Stimulated activated CD4-positive, alpha-beta T cell treated with anti-CD3 and anti-CD28 coated beads, Interleukin-15, amount 100 ng/mL, for 24 hours (primary cell): ENCODE measurements at places on chromosomes 1 and 21.

DNA sequence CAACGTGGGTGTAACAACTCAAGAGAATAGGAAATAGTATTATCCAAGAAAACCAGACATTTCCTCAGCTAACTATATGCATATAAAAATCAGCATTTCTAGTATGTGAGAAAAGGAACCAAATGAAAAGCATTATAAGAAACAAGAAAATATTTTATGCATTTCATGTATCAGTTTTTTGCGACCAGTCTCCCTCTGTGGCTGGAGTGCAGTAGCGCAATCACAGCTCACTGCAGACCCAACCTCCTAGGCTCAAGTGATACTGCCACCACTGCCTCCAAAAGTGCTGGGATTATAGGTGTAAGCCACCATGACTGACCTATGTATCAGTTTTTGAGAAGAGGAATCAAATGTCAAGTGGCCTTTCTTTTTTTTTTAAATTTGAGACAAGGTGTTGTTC lies 31.0 kb downstream of the SLC16A1 start:
- no peak for DNase-seq

- DNase-seq, result peak; percentile 7
Measured at GRCh38 chr1:204075139-204075521, 2.2 kb downstream of the SOX13 start.

DNA sequence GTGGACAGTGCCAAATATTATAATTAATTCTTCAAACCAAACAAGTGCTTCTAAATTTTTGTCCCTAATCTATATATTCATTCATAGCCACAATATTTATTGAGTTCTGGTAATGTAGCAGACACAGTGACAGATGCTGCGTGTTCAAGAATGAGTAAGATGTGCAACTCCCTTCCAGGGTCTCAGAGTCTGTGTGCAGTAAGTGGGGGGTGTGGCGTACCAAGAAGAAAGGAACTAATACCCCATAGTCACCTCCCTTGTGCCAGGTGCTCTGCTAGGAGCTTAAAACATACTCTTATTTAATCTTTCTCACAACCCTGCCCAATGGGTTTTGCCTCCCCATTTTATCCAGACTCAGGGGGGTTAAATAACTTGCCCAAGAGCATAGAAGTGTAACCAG lies 358.7 kb downstream of the BARHL2 start:
- DNase-seq, result no peak

DNA sequence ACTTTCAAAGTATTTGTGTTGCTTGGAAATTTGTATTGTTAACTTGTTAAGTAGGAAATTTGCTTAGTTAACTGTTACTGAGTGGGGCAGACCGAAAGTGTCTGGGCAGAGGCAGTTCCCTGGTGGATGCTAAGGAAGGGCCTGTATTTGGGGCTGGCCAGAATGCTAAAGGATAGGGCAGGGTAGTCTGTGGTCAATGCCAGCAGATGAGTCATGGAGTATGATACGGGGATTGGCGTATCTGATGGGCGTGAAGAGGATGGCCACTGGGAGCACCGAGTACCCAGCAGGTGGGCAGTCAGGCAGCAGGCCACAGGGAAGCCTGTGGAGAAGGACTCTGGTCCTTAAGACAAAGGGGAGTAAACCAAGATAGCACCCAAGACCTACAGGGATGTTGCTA lies 46.6 kb upstream of the SCAF4 start:
- DNase-seq, result no peak

- no peak for DNase-seq
Measured at GRCh38 chr1:204081791-204082513, 9.0 kb downstream of the SOX13 start.

- no peak for DNase-seq
Measured at GRCh38 chr1:189659731-189660130, 817.9 kb downstream of the BRINP3 start.

GRCh38 chr1:10950316-10951172 lies 61.9 kb upstream of the TARDBP start:
- no peak for DNase-seq

GRCh38 chr1:209883341-209883971 lies 54.6 kb upstream of the SYT14 start:
- no peak for DNase-seq

DNA sequence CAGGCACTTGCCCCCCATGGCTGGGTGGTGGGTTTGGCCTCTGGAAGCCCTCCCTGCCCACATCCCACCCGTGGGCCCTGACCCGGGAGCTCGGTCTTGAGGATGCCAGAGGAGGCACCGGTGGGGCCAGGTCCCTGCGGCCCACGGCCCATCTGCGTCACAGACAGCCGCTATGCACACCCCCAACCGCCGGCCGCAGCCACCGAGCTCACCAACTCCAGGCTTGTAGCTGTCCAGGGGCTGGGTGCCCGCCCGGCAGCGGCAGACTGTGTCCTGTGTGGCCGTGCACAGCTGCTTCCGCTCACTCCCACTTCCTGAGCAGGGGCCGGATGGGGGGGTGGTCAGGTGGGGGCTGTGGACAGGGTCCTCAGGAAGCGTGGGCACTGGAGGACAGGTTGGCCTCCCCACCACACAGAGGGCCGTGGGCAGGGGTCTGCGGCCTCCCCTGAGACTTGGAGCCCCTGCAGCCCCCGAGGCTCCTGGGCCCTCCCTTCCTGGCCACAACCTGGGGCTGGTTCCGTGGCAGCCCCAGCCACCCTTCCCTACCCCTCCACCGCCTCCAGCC lies 1.1 kb downstream of the TNFRSF4 start:
- peak; percentile 69 for DNase-seq

DNA sequence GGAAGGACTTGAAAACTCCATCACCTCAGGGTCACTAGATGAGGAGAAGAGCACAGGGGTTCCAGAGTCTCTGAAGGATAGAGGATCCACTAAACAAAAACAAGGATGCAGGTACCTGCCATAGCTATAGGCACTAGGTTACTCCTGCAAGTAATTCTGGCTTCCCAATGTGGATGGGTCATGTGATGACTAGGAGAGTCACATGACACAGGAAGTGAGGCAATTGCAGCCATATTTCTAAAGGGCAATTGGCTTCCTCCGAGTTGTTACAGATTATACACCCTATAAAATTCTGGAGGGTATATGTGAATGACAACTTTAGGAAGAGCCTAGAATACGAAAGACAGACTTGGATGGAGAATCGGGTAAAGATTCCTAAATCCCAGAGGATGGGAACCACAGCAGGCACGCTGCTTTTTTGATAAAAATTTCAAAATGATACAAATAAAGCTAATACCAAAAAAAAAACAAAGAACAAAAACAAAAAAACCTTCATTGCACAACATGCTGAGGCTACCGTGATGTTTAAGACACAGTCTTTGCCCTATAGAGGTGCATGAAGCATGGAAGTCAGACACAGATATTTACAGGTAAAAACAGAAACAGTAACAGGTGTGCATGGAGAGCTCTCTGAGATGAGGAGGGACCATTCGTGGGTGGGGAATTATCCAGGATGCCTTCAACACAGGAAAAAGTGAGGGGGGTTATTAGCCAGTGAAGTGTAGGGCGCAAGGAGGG lies 10.5 kb downstream of the MTX1 start:
- peak; percentile 26 for DNase-seq

DNA sequence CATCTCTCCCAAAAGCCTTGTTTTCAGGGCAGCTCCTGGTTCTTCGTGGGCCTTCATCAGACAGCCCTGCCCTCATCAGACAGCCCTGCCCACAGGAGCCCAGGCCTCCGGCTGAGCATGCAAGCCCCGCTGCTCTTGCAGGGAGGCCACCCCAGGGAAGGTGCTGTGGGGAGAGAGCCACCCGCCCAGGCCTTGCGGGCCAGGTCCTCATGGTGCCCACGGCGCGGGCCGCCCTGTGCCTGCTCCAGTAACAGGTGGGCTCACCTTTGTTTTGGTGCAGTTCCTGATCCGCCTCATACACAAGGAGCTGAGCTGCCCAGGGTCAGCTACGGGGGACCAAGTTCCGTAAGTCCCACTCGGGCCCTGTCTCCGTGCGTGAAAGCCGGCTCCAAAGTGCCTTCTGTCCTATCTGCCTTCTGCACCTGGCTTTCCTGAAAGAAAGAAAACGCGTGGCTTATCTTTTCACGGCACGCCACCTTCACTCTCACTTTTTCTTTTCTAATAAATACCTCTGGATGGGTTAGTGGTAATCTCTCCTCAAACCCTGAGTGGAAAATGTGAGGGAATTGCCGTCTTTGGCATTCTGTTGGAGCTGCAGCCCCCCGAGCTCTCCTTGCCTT lies 65.9 kb downstream of the SLC37A1 start:
- DNase-seq, result no peak

GRCh38 chr1:156225677-156226014 lies 12.8 kb downstream of the PMF1 start:
- peak; percentile 4 for DNase-seq

DNA sequence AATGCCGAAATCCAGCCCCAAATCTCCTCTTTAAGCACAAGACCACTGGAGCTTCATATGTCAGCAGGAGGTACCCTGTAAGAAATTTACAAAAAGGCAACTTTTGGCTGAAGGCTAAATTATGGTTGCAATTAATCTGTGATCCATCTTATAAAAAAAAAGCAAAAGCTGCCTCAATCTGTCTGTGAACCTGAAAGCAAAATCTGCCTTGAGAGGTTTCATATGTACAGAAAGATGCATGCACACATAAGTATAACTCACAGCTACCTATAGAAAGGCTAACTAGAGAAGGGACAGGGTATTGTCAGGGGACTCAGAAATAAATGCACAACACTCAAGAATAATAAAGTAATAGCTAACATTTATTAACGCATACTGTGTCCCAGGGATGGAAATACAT lies 964.2 kb upstream of the ADGRL2 start:
- DNase-seq, result no peak

GRCh38 chr21:19321688-19322087 lies 918.1 kb upstream of the TMPRSS15 start:
- DNase-seq, result no peak

DNA sequence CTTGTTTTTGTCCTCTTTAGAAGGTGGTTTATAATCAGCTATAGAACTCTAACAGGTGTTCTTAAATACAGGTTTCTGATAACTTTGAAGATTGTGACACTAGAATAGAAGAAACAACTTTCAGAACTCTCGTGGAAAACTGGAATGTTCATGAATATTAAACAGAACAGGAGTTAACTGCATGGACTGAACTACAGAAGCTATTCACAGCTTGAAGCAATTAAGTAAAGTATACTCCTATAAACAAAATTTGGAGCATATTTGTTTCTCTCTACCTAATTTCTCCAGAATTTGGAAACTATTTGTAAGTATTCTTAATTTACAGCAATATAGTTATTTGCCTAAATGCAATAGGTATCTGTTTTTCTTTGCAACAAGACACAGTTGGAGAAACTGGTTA lies 824.8 kb downstream of the ADGRL2 start:
- DNase-seq, result no peak

DNA sequence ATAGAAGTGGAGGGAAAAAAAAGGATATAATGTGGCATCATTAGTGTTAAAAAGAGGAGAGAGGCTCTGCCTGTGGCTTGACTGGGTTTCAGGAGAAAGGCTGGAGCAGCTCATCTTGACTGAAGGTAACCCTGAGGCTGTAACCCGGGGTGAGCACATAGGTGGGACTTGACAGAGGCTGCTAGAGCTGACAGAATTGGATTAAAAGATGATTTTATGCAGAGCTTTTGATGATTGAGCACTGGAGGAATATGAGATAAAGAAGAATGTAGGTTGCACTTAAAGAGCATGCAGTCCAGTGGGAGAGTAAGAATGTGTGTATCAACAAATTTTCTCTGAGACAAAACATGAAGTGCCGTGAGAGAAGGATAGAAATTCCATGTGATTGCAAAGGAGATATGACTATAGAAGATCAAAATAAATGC lies 17.3 kb downstream of the LAMC1 start:
- no peak for DNase-seq

DNA sequence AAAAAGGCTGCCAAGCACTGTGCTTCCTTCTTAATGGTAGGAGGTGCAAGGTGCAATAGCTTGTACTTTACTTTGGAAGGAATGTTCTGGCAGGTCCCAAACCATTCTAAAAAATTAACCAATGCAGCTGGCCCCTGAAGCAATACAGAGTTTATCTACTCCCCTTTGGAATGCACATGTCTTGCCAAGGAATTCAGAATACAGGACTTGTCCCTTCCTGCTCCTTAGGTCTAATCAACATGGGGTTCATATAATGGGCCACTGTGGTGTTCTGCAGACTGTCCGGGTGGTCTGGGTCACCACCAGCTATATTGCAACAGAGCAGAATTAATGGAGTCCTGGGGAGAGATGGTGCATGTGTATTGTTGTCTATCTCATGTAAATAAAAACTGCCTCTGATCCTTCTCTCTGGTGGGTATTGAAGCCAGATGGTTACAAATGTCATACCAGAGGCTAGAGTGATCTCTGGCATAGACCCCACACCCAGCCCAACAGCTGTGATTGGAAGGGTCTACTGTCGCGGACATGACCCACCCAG lies 112.8 kb downstream of the RIPK4 start:
- no peak for DNase-seq

DNA sequence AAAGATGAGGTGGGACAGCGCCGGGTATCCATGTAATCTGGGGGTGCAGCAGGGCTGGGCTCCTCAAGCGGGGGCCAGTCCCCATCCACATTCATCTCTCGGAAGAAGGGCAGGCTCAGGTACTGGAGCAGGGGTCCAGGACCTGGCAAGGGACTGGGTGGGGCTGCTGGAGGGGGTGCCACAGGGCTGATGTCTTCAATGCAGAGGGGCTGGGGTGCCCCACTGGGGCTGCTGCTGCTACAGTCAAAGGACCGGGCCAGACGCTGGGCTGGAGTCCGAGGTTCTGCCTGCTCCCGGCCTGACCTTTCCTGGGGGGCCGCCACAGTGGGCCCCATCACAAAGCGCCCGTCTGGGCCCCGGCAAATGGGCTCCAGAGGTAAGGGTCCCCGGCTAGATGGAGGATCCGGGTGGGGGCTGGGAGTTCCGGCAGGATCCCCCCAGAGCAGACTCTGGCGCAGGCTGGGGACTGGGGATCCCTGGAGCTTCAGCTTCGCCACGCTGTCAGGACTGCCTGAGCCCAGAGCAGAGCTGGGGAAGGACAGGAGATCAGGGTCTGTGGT lies 3.3 kb upstream of the TAGLN2 start:
- DNase-seq, result no peak

DNA sequence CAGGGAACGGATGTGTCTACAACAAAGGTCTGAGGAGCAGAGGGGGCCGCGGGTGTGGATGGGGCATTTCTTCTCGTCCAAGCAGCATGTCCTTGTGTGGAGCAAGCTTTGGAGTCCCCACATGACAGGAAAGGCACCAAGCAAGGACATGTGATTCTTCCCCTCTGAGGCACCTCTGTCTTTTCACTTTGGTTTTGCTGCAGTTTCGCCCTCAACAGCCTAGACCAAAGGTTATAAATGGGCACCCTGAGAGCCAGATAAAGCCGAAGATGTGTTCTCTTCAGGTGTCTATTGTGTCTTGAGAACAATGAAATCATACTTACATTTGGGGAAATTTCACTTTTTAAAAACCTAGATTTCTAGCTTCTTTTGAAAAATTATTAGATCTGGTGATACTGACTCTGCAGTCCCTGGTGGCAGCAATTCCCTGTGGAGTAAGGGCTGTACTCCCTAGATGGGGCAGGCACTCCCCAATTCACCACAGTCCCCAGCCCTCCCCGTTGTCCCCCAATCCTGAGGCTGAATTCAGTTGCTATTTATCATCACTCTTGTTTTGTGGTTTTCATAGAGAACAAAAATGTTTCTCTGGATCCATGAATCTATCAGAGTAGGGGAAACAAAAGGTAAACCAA lies 28.8 kb upstream of the IKBKE start:
- no peak for DNase-seq

GRCh38 chr1:151964510-151964909 lies 29.1 kb downstream of the S100A10 start:
- DNase-seq, result no peak
